Activated CD8-positive, alpha-beta T cell treated with anti-CD3 and anti-CD28 coated beads, Interleukin-2, amount 10 ng/mL, durations not matched to agents 7 days and 5 days (primary cell): ENCODE measurements at places on chromosomes 3 and 15. TPM values are rescaled to one million over a fixed set of nuclear protein-coding genes. Genes with fewer than 3 reads are reported as not detected.

DNA sequence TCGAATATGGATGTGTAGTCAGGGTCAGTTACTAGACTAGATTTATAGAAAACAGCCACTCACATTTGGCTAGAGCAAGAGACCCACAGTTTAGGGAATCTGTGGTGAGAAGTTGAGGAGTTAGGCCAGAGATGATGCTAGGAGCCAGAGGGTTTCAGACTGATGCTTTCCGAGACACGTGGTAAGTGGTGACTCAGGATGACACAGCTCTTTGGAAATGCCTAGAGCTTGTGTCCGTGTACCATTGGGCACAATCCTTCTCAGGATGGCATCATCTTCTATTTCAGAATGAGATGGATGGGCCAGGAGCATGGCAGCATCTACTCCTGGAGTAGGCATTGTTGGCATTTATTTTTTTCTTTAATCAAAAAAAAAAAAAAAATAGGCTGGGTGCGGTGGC lies 28.5 kb downstream of the PTPRG start:
- DNase-seq, result no peak
- no peaks in the 10 kb centered on the region for H3K27me3 ChIP-seq
- H3K36me3 ChIP-seq, result no peaks in the 10 kb centered on the region
- no peaks in the 10 kb centered on the region for H3K4me1 ChIP-seq

GRCh38 chr3:105827959-105828358 lies 40.9 kb downstream of the CBLB start:
- no peak for DNase-seq
- H3K4me1 ChIP-seq, result peaks cover 82% of the 10 kb centered on the region
- H3K4me3 ChIP-seq, result no peak overlapping the region

DNA sequence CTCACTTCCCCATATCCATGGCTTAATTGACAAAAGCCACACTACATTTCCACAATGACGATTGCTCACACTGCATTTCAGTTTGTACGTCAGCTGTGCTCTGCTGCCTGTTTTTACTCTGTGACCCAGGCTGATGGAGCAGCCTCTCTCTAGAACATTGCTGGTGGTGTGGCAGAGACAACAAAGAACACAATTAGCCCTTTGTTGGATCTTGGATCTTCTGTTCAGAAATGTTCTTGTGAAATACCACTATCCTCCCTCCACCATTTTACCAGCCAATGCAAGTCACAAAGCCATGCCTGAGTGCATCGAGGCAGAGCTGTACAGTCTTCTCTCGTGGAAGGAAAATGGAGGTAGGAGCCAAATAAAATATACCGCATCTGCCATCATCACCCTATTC lies 56.9 kb upstream of the TBC1D5 start:
- no peak overlapping the region for H3K27ac ChIP-seq
- peaks cover 6% of the 10 kb centered on the region for H3K4me1 ChIP-seq
- no peaks in the 10 kb centered on the region for H3K36me3 ChIP-seq

DNA sequence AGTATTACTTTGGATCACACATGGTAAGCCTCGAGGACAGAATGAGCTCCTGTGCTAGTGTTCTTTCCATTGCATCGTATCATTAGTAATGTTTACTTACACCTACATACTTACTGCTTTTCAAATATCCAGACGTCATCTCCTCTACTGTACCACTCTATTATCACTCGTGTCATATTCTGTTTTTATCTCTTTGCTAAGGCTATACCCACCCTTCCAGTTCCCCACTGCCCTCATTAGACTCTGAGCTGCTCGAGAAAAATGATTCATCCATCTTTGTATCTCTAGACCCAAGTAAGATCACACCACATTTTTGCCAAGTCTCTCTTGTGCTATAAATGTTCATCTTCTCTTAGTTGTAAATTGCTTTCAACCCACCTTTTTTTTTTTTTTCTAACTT lies 245.7 kb downstream of the TIGIT start:
- no peaks in the 10 kb centered on the region for H3K4me1 ChIP-seq
- no peak for DNase-seq
- H3K4me3 ChIP-seq, result no peak overlapping the region
- no peaks in the 10 kb centered on the region for H3K27me3 ChIP-seq

The C2CD4A gene
- total RNA-seq, result not detected

The GOLGA8A gene
- 207 TPM for total RNA-seq
